Left colon (tissue), 2 donors: ENCODE measurements at places on chromosomes 7 and 10. TPM values are rescaled to one million over a fixed set of nuclear protein-coding genes. Genes with fewer than 3 reads are reported as not detected.

ZNF800 gene
- total RNA-seq, result 31.7 TPM

SPDYE5 gene
- total RNA-seq, result not detected

ZNF425 gene
- 1.9 TPM for total RNA-seq

CPSF4 gene
- total RNA-seq, result 18.6 TPM

IDI2 gene
- total RNA-seq, result not detected

UTF1 gene
- total RNA-seq, result not detected

EGR2 gene
- 1.1 TPM for total RNA-seq

GRCh38 chr7:26993816-26994810 lies 101.7 kb downstream of the HOXA1 start:
- no peak for DNase-seq

DNA sequence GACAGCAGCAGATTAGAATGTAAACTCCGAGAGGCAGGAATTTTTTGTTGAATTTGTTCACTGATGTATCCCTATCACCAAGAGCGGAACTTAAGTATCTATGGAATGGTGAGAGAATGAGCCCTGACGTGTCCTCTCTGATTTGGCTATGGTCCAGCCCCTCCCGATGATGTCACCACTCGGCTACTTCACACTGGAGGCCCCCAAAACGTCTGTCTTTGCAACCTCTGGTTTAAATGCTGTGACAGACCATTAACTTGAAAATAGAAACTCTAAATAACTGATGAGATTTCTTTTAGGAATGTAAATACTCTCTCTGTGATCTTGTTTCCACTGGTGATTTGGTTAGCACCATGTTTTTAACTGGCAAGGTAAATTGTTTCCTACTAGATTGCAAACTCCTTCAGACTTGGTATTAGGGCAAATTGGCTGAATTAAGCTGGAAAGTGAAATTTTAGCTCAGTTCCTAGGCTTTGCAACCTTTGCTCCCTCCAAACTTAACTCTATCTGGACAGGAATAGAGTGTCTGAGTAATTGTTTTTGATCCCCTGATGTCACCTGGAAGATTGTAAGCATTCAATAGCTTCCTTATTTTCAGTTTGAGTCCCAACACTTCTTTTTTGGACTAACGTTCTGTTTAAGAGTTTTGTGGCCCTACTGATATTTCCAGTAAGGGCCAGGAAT lies 19.1 kb downstream of the SLC16A12 start:
- no peak for DNase-seq

DNA sequence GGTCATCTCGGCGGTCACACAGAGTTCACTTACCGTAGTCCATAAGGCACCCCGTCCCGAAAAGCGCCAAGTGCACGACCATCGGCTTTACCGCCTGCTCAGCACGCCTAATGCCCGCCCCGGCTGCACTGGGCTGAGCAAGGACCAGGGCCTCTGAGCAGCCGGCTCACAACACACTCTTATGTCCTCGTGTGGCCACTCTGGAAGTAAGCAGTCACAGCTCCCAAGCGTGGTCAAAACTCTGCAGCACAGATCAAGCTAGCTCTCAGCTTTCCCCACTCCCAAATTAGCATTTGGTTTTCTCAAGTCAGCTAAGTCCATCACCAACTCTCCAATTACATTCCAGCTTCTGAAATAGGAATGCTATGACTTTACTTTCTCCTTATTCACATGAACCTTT lies 57.7 kb downstream of the MAD1L1 start:
- DNase-seq, result no peak

DNA sequence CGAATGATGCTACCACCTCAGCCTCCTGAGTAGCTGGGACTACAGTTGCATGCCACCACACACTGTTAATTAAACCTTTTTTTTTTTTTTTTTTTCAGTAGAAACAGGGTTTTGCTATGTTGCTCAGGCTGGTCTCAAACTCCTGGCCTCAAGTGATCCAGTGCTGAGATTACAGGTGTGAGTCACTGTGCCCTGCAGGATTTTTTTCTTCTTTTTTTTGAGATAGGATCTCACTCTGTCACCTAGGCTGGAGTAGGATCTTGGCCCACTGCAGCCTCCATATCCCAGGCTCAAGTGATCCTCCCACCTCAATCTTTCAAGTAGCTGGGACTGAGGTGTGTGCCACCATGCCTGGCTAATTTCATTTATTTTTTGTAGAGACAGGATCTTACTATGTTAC lies 6.4 kb downstream of the ACTA2 start:
- no peak for DNase-seq
